Endothelial cell of umbilical vein (primary cell): ENCODE measurements at places on chromosomes 12 and 14. TPM values are rescaled to one million over a fixed set of nuclear protein-coding genes. Genes with fewer than 3 reads are reported as not detected.

GRCh38 chr12:50778663-50779590 lies 15.0 kb downstream of the ATF1 start:
- no peak for DNase-seq
- no peaks in the 10 kb centered on the region for H3K27me3 ChIP-seq
- no peaks in the 10 kb centered on the region for H3K4me1 ChIP-seq
- peaks cover 2% of the 10 kb centered on the region for H3K36me3 ChIP-seq
- H3K4me3 ChIP-seq: no peak overlapping the region
- no peak overlapping the region for H3K27ac ChIP-seq

GRCh38 chr12:93624595-93625294 lies 52.3 kb downstream of the SOCS2 start:
- H3K4me3 ChIP-seq: no peak overlapping the region
- no peaks in the 10 kb centered on the region for H3K27me3 ChIP-seq
- H3K27ac ChIP-seq: peak overlapping the region; percentile 57
- DNase-seq: peak; percentile 54
- H3K4me1 ChIP-seq: peaks cover 9% of the 10 kb centered on the region
- H3K36me3 ChIP-seq: no peaks in the 10 kb centered on the region

- no peaks in the 10 kb centered on the region for H3K36me3 ChIP-seq
- H3K27ac ChIP-seq: no peak overlapping the region
These were observed 55.2 kb downstream of the PRICKLE1 start for GRCh38 chr12:42534184-42534838.

GRCh38 chr14:50773632-50774541 lies 57.1 kb downstream of the NIN start:
- H3K27ac ChIP-seq: peak overlapping the region; percentile 71
- peak; percentile 60 for DNase-seq
- peaks cover 28% of the 10 kb centered on the region for H3K36me3 ChIP-seq
- no peaks in the 10 kb centered on the region for H3K27me3 ChIP-seq
- no peak overlapping the region for H3K4me3 ChIP-seq

- no peak for DNase-seq
- H3K27ac ChIP-seq: no peak overlapping the region
- H3K36me3 ChIP-seq: no peaks in the 10 kb centered on the region
- H3K4me3 ChIP-seq: no peak overlapping the region
These were observed 31.2 kb downstream of the TC2N start for GRCh38 chr14:91835920-91836843.

DNA sequence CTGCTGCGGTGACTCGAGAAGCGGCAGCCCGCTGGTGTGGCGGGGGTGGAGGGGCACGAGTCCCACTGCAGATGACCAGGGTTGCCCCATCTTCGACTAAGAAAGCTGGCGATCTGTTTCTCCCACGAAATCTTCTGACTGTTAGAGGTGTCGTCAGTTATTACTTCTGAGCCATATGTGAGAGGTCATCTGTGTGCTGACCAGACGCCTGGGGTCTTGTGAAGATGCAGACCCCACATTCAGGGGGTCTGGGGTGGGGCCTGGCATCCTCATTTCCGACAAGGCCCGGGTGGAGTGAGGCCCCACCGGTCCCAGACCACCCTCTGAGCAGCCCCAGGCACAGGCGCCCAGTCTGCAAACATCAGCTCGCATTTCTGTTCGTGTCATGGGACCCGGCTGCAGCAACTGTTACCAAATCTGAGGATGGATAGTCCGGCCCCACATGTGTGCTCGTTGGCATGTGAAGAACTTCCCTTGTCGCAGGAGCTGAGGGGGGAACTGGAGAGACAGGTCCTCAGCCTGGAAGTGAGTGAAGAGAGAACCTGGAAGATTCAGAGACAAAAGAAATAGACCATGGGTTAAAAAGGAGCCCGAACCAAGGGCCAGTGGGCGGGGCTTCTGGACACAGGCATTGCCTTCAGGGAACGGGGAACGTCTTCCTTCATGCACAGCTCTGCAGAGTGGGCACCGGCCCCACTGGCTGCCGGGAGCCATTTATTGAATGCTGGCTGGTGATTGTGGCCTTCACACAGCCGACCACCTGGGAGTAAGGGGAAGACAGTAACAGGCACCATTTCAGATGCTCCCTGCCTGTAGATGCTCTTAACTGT lies 135.2 kb downstream of the ADGRD1 start:
- H3K27ac ChIP-seq: no peak overlapping the region
- no peaks in the 10 kb centered on the region for H3K4me1 ChIP-seq
- H3K36me3 ChIP-seq: no peaks in the 10 kb centered on the region
- DNase-seq: no peak

DNA sequence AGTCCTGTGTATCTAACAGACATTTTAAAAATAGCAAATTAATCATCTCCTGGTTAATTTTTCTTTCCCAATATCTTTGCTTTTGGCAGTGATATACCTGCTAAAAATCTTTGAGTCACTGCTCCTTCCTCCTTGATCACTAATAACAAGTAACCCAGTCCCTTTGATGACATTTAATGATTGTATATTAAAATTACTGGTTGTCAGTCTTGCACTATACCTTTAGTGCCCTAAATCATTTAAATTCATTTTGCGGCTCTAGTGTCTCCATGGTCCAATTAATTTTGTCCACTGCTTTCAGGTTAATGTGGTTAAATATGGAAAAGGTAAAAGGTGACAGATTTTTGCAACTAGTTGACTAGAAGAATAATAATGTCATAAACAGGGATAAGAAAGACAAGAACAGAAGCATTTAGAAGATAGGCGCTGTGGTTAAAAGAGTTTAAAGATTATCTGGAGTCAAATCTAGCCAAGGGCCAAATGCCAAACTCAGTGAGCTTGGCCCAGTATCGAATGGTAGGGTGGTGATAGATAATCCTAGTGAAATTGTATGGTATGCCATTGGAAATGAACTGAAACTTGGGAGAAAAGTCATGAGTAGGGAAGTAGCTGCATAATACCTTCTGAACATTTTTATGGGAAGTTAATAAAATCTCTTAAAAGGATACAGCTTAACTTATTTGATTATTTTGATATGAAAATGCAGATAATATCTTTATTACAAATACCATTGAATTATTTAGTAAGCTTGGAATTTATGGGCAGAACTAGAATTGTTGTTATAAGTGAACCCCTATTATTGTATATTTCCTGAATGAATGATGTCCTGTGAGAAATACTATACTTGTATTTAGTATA lies 115.0 kb downstream of the PCNX1 start:
- H3K4me1 ChIP-seq: peaks cover 22% of the 10 kb centered on the region
- peak overlapping the region; percentile 61 for H3K27ac ChIP-seq
- H3K27me3 ChIP-seq: no peaks in the 10 kb centered on the region
- no peak overlapping the region for H3K4me3 ChIP-seq
- DNase-seq: no peak

KRT78 gene
- not detected in 2 replicates for total RNA-seq

FAM90A1 gene
- not detected in 2 replicates for total RNA-seq
